ENCODE measurements at places on chromosomes 7 and 10.
A peak's percentile ranks its signal among the peaks of the same experiment; 100 is the strongest.

- no peak for DNase-seq
- no peaks in the 10 kb centered on the region for H3K27me3 ChIP-seq
Observed at GRCh38 chr10:43424416-43424815, 12.5 kb upstream of the ZNF487 start.

- peaks cover 12% of the 10 kb centered on the region for H3K4me1 ChIP-seq
- H3K36me3 ChIP-seq: no peaks in the 10 kb centered on the region
- H3K27me3 ChIP-seq: peaks cover 48% of the 10 kb centered on the region
- H3K4me3 ChIP-seq: no peak overlapping the region
Observed at GRCh38 chr10:101063050-101063525, 1.3 kb downstream of the KAZALD1 start.

- no peaks in the 10 kb centered on the region for H3K36me3 ChIP-seq
- H3K27me3 ChIP-seq: no peaks in the 10 kb centered on the region
- no peak overlapping the region for H3K27ac ChIP-seq
- DNase-seq: no peak
- no peak overlapping the region for H3K4me3 ChIP-seq
Observed at GRCh38 chr10:31062856-31063255, 31.2 kb upstream of the ZNF438 start.

DNA sequence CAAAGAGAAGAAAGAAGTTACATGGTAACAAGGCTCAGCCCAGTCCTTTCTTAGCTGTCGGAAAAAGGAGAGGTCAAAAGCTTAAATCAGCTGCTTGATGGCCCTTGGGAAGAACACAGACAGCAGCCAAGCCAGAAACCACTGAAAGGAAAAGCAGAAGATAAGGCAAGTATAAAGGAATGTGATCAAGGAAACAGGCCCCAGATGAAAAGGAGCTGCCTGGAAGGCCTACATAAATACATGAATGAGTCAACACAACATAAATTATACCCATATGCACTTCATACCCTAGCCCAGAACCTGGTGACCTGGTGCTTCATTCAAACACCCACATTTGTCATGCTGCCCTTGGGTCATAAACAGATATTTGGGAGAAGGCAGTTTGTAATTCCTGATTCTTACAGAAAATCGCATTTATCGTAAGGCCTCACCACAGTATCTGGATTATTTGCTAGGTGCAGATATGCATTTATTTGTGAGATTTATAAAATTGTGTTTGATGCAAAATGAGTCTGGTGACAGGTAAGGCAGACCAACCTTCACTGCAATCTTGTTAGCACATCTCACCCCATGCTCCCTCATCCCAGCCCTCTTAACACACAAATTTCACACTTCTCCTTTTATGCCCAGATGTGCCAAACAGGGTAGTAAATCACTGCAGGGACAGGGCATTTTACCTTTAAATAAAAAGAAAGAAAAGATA is 94.9 kb upstream of the KCNIP2 start:
- H3K27me3 ChIP-seq: no peaks in the 10 kb centered on the region
- no peak for DNase-seq
- no peaks in the 10 kb centered on the region for H3K4me1 ChIP-seq
- H3K27ac ChIP-seq: no peak overlapping the region
- no peak overlapping the region for H3K4me3 ChIP-seq

DNA sequence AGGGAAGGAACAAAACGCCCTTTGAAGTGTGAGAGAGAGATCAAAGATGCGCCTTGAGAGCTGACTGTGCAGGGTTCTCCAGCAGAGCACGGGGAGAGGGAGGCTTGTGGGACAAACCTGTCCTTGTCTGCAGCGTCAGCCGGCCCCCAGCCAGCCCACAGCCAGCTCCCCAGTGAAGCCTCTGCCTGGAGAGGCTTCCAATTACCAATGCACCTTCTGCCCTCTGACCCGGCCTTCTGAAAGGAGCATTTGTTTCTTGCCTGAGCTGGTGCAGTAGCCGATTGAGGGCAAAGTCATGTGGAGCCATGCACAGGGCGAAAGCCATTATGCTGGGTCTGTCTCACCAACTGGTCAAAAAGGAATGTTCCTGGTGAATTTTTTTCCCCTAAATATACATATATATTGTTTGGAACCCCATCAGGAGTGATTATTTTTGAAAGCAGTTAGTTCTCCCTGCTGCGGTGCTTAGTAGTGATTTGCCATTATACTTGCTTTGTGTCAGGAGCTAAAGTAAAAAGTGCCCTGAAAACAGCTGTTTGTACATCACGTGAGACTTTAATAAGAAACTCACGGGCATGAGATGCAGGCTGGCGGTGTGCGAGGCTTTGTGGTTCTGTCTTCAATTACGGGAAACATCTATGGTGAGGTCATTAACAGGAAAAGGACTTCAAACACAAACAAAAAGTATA is 268.6 kb downstream of the KLF6 start:
- no peak for DNase-seq
- H3K4me3 ChIP-seq: no peak overlapping the region
- H3K4me1 ChIP-seq: no peaks in the 10 kb centered on the region
- H3K27me3 ChIP-seq: no peaks in the 10 kb centered on the region

DNA sequence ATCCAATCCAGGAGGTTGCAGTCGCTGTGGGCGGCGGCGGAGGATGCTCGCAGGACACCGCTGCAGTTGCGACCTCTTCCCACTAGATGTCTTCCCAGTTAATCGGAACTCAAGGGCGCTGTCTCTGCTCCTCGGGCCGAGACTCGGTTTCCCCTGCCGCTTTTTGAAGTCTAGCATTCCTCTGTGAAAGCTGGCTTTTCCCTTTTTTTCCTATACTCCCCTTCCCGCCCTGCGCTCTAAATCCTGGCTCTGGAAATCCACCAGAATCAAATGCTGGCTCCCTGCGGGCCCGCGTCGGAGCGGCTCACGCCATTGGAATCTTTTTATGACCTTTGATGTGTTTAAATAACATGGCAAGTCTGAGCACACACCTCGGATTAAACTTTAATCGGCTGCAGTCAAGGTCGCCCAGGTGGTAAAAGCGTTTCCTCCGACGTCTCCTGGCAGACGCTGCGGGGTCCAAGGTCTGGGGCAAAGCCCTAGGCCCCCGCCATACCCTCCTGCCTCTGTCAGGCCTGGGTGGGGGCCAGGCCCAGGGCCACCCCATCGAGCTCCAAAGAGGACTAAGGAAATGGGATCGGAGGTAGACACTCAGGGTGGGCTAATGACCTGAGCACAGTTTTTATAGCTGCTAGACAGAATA is 10.7 kb upstream of the HOXA13 start:
- H3K27me3 ChIP-seq: peaks cover 97% of the 10 kb centered on the region
- H3K27ac ChIP-seq: no peak overlapping the region
- H3K4me3 ChIP-seq: no peak overlapping the region
- peak; percentile 67 for DNase-seq

GRCh38 chr10:56212951-56213350 is 148.1 kb downstream of the ZWINT start:
- no peaks in the 10 kb centered on the region for H3K36me3 ChIP-seq
- no peaks in the 10 kb centered on the region for H3K4me1 ChIP-seq
- no peak overlapping the region for H3K4me3 ChIP-seq
- DNase-seq: no peak
- H3K27me3 ChIP-seq: no peaks in the 10 kb centered on the region

DNA sequence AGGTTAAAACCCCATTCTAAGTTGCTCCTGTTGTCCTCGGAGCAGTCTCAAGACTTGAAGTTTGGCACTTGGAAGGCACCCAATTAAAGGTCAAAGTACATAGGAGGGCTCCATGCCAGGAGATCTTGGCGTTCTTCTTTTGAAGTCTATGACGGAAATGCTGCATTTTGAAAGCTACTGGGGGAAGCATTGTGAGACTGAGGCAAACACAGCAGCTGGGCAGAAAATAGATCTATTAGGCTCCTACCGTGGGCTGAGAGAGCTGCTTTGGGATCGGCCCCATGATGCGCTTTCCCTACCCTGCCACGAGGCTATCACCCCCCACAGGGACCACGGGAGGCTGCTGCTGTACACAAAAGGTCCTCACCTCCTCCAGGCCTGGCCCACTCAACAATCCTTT is 20.0 kb downstream of the KIAA1549 start:
- no peaks in the 10 kb centered on the region for H3K27me3 ChIP-seq
- H3K36me3 ChIP-seq: no peaks in the 10 kb centered on the region
- no peak overlapping the region for H3K27ac ChIP-seq
- 0 out of 2 replicates have a peak, but pooled peaks cover 5% of the 10 kb centered on the region for H3K4me1 ChIP-seq

DNA sequence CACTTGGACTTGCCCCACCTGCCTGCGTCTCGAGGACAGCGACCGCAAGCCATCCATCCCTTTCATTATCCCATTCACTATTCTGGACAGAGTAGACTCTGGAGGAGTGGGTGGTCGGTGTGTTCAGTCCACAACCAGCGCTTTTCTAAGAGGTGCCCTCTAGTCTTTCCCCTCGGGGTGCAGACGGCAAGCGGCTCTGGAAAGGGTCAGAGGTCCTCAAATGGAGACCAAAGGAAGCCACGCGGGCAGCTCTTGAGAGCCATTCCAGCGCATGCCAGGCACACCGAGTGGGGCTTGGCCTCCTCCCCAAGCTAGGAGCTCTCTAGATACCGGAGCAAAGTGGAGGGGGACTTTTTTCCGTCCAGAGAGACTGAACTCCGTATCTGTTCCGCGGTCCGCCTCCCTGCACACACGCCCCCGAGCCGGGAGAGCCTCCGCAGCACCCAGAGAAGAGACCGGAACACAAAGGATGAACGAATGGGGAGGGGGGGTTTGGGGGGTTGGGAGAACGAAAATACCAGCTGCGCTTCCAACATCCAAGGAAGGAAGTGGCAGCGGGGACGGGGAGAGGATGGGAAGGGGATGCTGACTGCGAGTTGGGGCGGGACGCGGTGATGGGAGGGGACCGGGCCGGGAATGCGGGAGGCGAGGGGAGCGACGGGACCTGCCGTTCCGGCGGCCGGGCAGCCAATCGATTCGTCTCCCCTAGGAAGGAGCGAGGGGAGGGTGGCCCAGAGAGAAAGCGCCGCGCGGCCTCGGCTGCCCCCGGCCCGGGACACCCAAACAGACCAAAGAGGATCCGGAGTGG is 515 bp downstream of the GSDME start:
- peak overlapping the region; percentile 57 for H3K4me3 ChIP-seq
- H3K36me3 ChIP-seq: no peaks in the 10 kb centered on the region
- H3K27ac ChIP-seq: no peak overlapping the region
- H3K27me3 ChIP-seq: peaks cover 20% of the 10 kb centered on the region
- peaks cover 7% of the 10 kb centered on the region for H3K4me1 ChIP-seq

DNA sequence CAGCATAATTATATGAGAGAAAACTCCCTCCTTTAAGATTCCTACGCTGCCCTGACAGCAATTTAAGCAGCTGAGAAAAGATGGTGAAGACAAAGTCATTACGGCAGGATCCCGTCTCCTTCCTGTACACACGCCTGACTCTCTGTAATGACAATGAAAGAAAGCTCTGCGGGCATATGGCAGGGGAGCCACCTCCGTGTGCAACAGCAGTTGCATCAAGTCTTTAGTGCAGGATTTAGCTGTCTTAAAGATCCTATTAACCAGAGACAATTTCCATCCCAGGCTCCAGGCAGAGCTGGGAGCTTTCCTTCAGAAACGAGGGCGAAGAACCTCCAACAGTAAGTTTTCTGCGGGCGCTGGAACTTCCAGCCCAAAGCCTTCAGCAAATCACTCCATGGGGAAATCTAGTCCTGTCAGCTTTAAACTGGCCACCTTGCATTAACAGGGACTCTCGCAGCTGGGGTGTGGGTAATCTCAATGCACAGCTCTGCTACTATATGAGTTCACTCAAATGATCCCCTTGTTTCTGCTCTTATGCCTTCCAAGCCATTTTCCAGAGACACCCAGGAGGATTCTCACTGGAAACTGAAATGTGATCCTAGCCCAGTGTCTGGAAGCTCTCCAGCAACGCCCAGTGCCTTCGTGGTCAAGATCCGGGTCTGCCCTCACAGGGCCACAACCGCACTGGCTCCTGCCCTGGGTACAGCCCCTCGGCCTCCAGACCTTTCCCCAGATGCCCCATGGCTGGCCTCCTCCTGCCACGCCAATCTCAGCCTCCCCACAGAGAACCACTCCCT is 74.9 kb downstream of the CTBP2 start:
- no peaks in the 10 kb centered on the region for H3K27me3 ChIP-seq
- no peak for DNase-seq
- H3K36me3 ChIP-seq: peaks cover 7% of the 10 kb centered on the region
- H3K4me3 ChIP-seq: no peak overlapping the region
- no peak overlapping the region for H3K27ac ChIP-seq
- peaks cover 10% of the 10 kb centered on the region for H3K4me1 ChIP-seq

DNA sequence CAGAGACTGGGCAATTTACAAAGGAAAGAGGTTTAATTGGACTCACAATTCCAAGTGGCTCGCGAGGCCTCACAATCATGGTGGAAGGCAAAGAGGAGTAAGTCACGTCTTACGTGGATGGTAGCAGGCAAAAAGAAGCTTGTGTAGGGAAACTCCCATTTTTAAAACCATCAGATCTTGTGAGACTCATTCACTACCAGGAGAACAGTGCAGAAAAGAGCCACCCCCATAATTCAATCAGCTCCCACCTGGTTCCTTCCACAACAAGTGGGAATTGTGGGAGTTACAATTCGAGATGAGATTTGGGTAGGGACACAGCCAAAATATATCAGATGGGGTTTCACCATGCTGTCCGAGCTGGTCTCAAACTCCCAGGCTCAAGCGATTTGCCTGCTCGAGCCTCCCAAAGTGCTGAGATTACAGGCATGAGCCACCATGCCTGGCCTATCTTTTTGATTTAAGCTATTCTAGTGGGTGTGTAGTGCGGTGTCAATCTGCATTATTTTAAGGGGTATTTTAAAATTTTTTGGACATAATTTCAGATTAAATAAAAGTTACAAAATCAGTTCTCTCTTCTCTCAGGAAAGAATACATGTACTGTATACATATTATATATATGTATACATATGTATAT is 9.0 kb upstream of the MRPS16 start:
- DNase-seq: no peak
- no peak overlapping the region for H3K4me3 ChIP-seq
- H3K27me3 ChIP-seq: no peaks in the 10 kb centered on the region

GRCh38 chr7:149196705-149197171 is 1.4 kb downstream of the ZNF282 start:
- DNase-seq: no peak
- H3K4me3 ChIP-seq: peak overlapping the region; percentile 88
- no peaks in the 10 kb centered on the region for H3K27me3 ChIP-seq
- peaks cover 1% of the 10 kb centered on the region for H3K4me1 ChIP-seq
- H3K27ac ChIP-seq: no peak overlapping the region

- no peak overlapping the region for H3K4me3 ChIP-seq
- H3K36me3 ChIP-seq: no peaks in the 10 kb centered on the region
- no peaks in the 10 kb centered on the region for H3K27me3 ChIP-seq
- H3K4me1 ChIP-seq: no peaks in the 10 kb centered on the region
- DNase-seq: no peak
Observed at GRCh38 chr7:26958834-26959233, 94.4 kb upstream of the SKAP2 start.

DNA sequence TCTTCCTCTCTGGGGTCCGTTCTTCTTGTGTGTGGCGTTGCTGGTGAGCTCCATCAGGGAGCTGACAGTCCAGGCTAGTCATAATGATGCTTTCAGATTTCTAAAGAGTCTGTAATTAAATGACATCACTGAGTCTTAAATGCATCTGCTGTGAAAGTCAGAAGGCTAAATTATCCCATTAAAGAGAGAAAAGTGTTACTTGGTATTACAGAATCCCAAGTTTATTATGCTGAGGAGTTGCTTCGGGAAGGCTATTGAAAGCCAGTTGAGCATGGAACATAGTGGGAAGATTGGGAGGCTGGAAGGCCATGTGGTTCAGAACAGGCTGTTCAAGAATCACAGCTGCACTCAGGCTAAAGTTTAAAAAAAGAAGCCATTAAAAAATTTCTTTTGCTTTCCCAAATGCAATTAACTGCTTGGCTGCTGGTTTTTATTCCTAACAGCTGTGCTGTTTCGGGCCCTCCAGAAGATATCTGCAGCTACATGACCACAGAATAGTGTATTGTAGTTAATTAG is 342.6 kb upstream of the LRGUK start:
- no peak for DNase-seq
- H3K27ac ChIP-seq: no peak overlapping the region
- H3K27me3 ChIP-seq: no peaks in the 10 kb centered on the region

Data from iPS DF 6.9 (cell line).